ENCODE measurements at places on chromosomes 11 and 22. TPM values are rescaled to one million over a fixed set of nuclear protein-coding genes. Genes with fewer than 3 reads are reported as not detected.

Gene CYB5R2
- 1.9 TPM for total RNA-seq

Gene OSM
- total RNA-seq: not detected

Gene GSTT2B
- total RNA-seq: 1.3 TPM

Gene IL18
- total RNA-seq: 0.16 TPM

Gene NCF4
- total RNA-seq: not detected

Gene HEPHL1
- not detected for total RNA-seq

Gene KREMEN1
- 0.16 TPM for total RNA-seq

Gene MOV10L1
- 7.9 TPM for total RNA-seq

Gene FIBIN
- 0.16 TPM for total RNA-seq

Gene CARD16
- total RNA-seq: 83.1 TPM

Gene DPAGT1
- 9.4 TPM for total RNA-seq

Gene TSKU
- 3.9 TPM for total RNA-seq

Gene CEP57
- total RNA-seq: 38.6 TPM

Gene INPP5J
- total RNA-seq: not detected

Gene CARD18
- total RNA-seq: not detected

Gene SAA4
- total RNA-seq: not detected

Gene ADAMTS15
- 2.8 TPM for total RNA-seq

Gene SUSD2
- total RNA-seq: 0.31 TPM

Gene MUC6
- not detected for total RNA-seq

Gene COA4
- 53.7 TPM for total RNA-seq

Gene TMEM132A
- total RNA-seq: 137 TPM

Gene FAM111B
- 31.7 TPM for total RNA-seq

Gene GRAMD1B
- 1.9 TPM for total RNA-seq

Gene CREB3L1
- 0.25 TPM for total RNA-seq

Gene KRTAP5-2
- total RNA-seq: not detected

Gene ELMOD1
- 0.31 TPM for total RNA-seq

Gene C11orf16
- total RNA-seq: not detected

Gene UBE2L3
- 29.6 TPM for total RNA-seq

Gene SLC22A8
- total RNA-seq: not detected

Gene GAL3ST1
- total RNA-seq: not detected

Gene ISX
- not detected for total RNA-seq

Gene POU2F3
- total RNA-seq: not detected

Gene UPK3A
- total RNA-seq: not detected

Gene PTGDR2
- not detected for total RNA-seq

Gene DEPDC7
- total RNA-seq: 0.16 TPM

Gene AASDHPPT
- 27.2 TPM for total RNA-seq

Data from bladder microvascular endothelial cell (primary cell).